Colonic mucosa (tissue), 4 donors: ENCODE measurements at places on chromosomes 11 and 22. TPM values are rescaled to one million over a fixed set of nuclear protein-coding genes. Genes with fewer than 3 reads are reported as not detected.

Gene OR4S1
- total RNA-seq = not detected

Gene RAG2
- not detected for total RNA-seq

Gene L3MBTL2
- total RNA-seq = 27.9 TPM

Gene CHRDL2
- total RNA-seq = 0.42 TPM

Gene VSIG2
- 122 TPM for total RNA-seq

Gene KIRREL3
- total RNA-seq = 0.64 TPM

Gene RIMBP3C
- total RNA-seq = not detected
